ENCODE measurements at places on chromosomes 6 and 20.
A peak's percentile ranks its signal among the peaks of the same experiment; 100 is the strongest.

DNA sequence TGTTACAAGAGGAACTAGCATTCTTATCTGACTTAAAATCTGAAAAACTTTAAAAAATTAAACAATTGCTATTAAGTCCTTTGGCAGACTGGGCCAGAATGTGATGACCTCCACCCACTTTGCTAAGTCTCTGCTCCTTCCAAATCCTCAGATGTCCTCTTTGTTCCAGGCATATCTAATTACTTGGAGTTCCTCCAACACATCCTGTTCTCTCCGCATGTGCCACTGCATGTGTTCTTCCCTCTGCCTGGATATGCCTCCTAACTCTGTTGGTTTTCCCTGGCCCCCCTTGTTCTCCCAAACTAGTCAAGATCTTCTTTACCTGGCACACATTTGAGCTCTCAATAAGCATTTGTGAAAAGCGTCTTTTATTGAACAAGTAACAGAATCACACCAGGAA, 23.1 kb downstream of the ELOVL2 start:
- no peak for DNase-seq

- DNase-seq: no peak
Observed at GRCh38 chr6:113437566-113437965, 419.6 kb upstream of the MARCKS start.

GRCh38 chr6:159110748-159111147, 58.5 kb upstream of the FNDC1 start:
- no peak for DNase-seq

- peak; percentile 34 for DNase-seq
Observed at GRCh38 chr6:39208223-39208739, 21.0 kb downstream of the KCNK5 start.

DNA sequence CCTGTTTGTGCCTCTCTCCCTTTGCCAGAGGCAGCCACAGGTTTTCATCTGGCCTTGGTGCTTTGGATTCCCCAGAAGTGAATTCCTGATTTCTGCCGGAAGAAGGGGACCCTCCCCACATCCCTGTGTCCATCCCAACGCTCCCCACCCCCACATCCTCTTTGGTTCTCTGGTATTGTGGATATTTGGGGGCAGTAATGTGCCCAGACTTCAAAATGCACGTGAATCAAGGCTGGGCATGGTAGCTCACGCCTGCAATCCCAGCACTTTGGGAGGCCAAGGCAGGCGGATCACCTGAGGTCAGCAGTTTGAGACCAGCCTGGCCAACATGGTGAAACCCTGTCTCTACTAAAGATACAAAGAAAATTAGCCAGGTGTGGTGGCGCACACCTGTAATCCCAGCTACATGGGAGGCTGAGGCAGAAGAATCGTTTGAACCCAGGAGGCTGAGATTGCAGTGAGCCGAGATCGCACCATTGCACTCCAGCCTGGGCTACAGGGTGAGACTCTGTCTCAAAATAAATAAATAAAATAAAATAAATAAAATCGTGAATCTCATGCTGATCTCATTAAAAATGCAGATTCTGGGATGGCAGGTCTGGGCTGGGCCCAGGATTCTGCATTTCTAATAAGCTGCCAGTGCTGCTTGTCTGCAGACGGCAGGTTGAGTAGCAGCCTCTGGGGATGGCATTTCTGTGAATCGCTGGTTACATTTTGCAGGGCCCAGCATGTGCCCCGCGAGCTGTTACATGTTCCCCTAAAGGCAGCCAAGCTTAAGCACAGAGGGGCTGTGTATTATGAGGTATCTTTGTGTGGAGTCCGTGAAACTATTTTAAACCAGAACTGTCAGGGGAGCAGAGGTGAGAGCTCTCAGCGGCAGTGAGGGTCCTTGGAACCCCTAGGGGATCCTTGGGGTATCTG, 49.0 kb downstream of the SYNJ2 start:
- DNase-seq: no peak

GRCh38 chr6:31037682-31038081, 27.4 kb downstream of the MUC22 start:
- no peak for DNase-seq

DNA sequence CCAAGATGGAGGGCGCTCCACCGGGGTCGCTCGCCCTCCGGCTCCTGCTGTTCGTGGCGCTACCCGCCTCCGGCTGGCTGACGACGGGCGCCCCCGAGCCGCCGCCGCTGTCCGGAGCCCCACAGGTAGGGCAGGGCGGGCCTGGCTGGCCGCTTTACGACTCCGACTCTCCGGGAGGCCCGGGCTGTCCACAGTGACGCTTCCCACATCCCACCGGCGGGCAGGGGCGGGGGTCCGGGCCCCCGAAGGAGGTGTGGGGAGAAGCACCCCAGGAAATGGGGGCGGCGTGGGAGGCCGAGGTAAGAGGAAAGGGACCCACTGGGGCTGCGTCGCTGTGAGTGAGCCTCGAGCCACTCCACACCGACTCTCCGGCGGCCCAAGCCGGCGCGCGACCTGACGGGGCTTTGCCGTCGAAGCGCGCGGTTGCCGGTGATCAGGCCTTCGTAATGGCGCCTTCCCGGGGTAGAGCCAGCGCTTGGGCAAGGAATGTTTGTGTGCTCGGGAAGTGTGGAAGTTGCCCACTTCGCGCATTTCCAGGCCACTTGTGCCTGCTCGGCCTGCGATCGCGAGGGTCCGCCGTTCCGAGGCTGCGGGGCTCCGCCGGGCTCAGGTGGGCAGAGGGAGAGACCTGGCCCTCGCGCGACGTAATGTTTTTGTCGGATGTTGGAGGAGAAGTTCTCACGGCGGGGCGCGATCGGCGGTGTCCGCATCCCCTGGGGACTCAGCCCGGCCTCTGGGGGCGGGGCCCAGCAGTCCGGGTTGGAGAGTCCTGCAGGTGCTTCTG, 427 bp downstream of the GINM1 start:
- peak; percentile 51 for DNase-seq

GRCh38 chr6:22284666-22285065, 12.2 kb downstream of the PRL start:
- DNase-seq: no peak

GRCh38 chr6:31575335-31575901, at the start of gene TNF:
TNF (plus strand) TSS chr6:31575565; CDS start chr6:31575742, 177 bp downstream.
- peak; percentile 11 for DNase-seq

- no peak for DNase-seq
Observed at GRCh38 chr20:4788314-4788713, 66.6 kb downstream of the PRND start.

Measured in NCI-H526 (cell line).